GM13976 (cell line): ENCODE measurements at places on chromosomes 1 and 21.
A peak's percentile ranks its signal among the peaks of the same experiment; 100 is the strongest.

- no peak for DNase-seq
These were observed 123.5 kb upstream of the HOOK1 start for GRCh38 chr1:59691261-59691660.

DNA sequence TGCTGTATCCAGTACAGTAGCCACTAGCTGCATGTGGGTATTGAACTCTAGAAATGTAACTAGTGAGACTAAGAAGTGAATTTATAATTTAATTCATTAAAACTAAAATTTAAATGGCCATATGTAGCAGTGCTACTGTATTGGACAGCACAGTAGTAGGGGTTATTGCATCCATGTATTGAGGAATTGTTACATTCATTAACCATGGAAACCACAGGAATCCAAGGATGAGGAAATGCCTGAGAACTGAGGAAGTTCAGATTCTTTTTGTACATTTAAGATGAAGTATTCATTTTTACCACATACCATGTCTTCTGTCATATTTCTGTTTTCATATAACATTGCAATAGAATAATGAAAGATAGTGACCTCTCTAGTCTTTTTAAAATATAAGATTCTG lies 2.6 kb downstream of the MTF2 start:
- DNase-seq: no peak

DNA sequence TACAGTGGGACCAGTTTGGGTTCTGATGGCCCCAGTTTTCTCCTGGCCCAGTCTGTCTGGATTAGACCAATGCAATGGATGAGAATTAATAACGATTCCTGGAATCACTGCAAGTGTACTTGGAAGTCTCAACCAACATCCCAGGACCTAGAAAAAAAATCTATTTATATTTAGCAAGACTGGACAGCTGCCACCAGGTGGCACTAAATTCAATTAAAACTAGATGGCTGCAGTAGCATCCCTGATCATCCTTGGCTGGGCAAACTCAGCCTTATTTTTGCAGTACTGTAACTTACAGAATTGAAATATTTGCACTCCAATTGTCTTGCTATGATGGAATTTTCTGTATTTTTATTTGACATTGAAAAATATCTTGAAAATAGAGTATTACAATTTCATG lies 165.7 kb downstream of the NCAM2 start:
- DNase-seq: peak; percentile 19

DNA sequence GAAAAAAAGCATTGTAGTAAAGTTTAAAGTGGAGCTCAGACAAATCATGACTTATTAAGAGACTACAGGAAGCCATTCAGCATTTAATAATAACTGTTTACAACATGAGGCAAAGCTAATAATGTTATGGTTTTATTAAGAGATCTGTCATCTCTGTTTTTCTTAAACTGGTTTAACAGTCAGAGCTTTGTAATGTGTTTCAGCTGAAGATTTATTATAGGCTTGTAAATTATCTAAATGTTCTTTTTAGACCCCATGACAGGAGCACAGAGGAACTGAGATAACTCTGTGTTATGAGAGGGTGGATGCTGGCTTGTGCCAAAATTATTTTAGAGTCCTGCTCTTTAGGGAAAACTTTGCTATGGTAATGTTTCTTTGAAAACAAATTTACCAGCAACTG lies 38.0 kb upstream of the RWDD3 start:
- DNase-seq: no peak

- DNase-seq: no peak
These were observed 63.9 kb upstream of the C1orf105 start for GRCh38 chr1:172356620-172357019.

DNA sequence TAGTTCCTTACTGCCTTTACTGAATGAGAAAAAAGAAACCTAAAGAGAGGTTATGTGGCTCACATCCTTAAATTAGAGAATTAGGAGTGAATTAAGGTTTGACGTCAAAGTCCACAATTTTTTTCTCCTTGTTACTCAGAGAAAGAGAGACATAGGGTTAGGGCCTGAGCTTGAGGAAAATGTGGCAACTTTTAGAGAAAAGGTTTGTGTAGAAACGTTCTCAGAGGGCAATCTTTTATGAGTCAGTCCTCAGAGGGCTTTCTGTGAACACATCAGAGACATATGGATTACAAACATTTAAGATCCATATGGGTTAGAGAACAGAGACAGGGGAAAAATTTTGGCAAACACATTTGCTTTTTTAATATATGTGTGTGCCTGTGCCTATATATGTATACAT lies 242.8 kb downstream of the TGFB2 start:
- no peak for DNase-seq

- DNase-seq: no peak
These were observed 173.8 kb downstream of the DAB1 start for GRCh38 chr1:57250021-57250420.

DNA sequence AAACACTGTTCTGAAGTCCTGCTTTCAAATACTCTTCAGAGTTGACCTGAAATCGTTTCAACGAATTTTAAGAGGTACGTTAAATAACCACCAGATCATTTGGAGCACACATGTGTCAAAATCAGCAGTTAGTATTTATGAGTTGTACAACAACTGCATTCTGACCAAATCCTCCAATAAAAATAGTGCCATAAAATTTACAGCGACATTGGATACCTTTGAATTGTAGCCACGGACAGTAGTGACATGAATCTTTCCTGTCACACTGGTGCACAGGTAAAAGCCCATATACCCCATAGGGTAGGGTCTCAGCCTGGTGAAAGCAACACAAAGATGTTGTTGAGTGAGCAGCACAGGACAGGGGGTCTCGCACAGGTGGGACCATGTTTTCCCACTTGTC lies 121.5 kb downstream of the CLIC6 start:
- no peak for DNase-seq

- DNase-seq: no peak
These were observed 58.9 kb downstream of the ZNF648 start for GRCh38 chr1:182002570-182002969.

- DNase-seq: no peak
These were observed 1.1 kb downstream of the ZSWIM5 start for GRCh38 chr1:45205011-45205909.

- no peak for DNase-seq
These were observed 37.2 kb downstream of the RHBG start for GRCh38 chr1:156406251-156406650.

GRCh38 chr21:15408089-15408488 lies 321.7 kb upstream of the USP25 start:
- peak; percentile 26 for DNase-seq

DNA sequence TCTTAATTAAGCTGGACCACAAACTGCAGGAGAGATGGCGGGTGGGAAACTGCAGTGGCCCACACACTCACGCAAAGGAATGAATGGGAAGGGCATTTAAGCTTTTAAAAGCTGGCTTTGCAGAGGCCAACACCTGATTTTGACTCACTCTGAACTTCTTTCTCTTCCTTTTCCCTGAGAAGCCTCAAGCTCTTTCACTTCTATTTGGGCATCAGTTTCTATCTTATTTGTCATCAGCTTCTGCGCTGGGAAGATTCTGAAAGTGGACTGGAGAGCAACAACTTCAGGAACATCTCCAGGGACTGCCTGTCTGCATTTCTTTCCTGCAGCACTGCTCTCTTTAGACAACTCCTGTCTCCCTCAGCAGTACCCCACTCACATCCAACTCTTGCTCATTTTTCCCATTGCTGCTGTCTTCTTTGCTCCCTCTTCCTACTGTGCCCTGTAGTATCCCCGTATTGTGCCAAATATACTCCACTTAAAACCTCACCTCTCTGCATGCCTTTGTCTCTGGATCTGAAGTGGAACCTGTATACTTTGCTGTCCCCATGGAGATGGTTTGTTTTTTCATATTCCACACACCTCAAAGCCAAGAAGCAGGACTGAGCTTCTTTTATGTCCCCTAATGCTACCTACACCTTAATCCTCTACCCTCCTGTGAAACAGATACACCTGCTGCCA lies 143.3 kb upstream of the JUN start:
- no peak for DNase-seq

DNA sequence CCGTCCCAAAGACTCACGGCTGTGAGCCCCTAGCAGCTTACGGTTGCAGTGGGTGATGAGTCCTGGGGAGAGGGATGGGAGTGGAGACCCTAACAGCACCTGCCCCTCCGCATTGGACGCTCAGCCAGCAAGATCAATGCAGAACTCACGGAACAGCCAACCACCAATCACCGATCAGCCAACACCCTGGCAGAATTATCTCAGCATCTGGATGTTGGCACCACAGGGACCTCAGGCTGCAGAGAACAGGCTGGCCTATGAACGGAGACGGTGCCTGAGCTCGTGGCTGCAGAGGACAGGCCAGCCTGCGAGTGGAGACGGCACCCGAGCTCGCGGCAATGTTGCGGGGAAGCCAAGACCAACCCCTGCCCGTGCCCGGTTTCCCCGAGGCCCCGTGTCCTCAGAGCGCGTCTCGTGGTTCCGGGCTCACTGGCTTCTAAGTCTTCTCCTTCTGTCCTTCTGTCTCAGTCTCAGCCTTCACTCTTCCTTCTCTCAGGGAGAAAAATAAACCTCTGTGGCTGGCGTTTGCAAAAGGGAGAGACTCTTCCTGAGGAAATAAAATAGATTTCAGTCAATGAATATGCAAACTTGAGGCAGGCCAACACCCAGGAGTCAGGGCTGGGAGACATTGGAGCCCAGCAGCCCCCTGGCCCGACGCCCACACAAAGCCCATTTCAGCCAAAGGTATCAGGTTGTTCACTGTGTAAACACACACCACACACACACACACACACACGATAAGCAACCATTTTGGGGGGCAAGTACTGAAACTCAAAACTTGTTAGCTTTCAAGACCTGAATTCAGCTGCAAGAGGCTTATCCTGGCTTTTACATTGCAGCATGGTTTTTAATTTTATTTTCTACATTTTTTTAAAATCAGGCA lies 67.8 kb downstream of the SIK1 start:
- no peak for DNase-seq

GRCh38 chr1:243968413-243968812 lies 82.7 kb upstream of the ZBTB18 start:
- DNase-seq: no peak

- DNase-seq: no peak
These were observed 129.0 kb upstream of the CAMK1G start for GRCh38 chr1:209454340-209454994.

- no peak for DNase-seq
These were observed 42.3 kb downstream of the UBE4B start for GRCh38 chr1:10074852-10075730.

GRCh38 chr1:25858906-25859789 lies at the start of gene AUNIP:
TSS of gene AUNIP (minus strand) at chr1:25859457. CDS start at chr1:25859357, 100 bp downstream.
- peak; percentile 99 for DNase-seq

DNA sequence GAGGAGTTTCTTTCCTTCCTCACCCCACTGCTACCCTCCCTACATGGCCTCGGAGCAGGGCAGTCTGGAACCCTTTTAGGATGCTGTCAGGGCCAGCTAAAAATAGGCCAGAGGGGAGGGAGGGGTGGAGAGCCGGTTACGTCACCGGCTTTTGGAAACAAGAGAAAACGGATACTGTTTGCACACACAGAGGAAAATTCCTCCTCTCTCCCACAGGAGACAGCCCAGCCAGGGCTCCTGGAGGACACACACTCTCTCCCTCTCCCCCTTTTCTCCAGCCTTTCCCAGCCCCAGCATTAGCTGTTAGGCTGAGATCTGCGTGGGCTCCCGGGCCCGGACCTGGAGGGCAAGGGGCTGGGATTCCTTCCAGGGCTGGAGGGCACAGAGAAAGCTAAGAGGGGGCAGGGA lies 20.0 kb upstream of the ALDH4A1 start:
- no peak for DNase-seq

GRCh38 chr1:94596260-94596659 lies 54.7 kb upstream of the F3 start:
- DNase-seq: no peak

- DNase-seq: no peak
These were observed 43.2 kb upstream of the LBR start for GRCh38 chr1:225471109-225471452.

DNA sequence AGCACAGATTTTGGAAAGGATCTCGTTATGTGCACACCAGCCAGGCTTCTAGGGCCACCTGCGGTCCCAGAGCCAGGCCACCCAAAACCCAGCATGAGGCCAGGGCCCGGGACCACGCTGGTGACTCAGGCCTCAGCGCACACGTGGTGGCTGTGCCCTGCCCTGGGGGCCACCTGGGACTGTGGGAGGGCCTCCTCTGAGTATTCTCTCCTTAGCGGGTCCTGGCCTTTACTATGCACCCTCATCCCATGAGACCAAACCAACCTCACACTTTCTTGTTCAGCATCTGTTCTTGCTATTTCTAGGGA lies 9.9 kb downstream of the WNT9A start:
- DNase-seq: no peak
